ENCODE measurements at places on chromosomes 4 and X.

GRCh38 chrX:8684201-8684965, 47.6 kb downstream of the ANOS1 start:
- no peak for DNase-seq

GRCh38 chr4:138953961-138954371, 61.6 kb upstream of the NOCT start:
- no peak for DNase-seq

- no peak for DNase-seq
Measured at GRCh38 chrX:16845686-16846085, 24.5 kb downstream of the RBBP7 start.

DNA sequence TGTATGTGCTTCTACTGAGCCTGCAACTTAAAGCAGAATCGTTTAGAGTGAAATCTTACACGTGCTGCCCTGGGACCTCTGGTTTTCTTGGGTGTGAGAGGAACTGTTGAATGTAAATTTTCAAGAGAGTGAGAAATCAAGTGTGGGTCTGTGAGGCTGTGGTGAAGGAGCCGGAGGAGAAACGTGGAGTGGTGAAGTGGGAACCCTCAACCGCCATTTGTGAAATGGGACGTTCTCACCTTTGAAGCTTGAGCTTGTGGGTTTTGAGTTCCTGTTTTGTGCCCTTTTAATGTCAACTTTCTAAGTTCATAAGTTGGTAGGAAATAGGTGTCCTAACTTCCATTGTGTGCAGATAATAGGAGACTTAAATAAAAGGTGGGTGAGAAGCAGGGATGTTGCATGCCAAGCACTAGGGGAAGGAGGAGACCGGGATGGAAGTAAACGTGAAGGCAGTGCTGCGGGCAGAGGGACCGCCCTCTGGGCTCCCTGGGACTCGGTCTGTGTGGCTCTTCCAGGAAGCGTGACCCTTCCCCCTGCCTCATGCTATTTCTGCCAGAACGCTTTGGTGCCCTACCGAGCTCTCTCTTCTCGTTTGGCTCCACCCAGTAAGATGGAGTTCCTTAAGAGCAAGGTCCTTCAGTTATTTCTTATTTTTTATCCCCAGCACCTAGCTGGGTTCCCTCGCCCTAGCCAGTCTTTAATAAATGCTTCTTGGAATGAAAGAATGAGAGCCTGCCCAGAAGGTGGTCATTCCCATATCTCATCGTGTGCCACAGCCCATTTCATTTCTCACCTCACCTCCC, 56.0 kb downstream of the TMEM131L start:
- peak; percentile 39 for DNase-seq

DNA sequence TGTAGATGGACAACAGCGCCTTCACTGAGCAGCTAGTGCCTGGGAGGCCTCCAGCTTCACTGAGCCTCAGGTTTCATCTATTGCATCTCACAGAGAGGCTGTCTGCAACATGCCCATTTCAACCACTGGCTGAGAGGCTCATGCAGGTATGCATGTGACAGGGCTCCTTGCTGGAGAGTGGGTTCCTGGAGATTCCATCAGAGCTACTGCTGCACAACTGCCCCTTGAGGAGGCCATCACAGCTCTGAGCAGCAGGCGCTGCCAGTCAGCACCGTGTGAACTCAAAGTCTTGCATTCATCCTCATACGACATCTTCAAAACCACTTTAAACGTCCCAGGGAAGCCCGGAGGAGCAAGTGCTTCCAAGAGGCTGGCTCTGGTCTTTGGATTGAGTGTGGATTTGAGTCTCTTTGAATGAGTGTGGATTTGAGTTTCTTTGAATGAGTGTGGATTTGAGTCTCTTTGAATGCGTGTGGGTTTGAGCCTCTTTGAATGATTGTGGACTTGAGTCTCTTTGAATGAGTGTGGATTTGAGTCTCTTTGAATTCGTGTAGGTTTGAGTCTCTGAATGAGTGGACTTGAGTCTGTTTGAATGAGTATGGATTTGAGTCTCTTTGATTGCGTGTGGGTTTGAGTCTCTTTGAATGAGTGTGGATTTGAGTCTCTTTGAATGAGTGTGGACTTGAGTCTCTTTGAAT, 8.7 kb downstream of the P2RY8 start:
- no peak for DNase-seq

Measured in activated CD4-positive, alpha-beta T cell treated with anti-CD3 and anti-CD28 coated beads for 24 hours (primary cell).